ENCODE measurements at places on chromosomes 7 and 10.

GRCh38 chr10:71509444-71509843 is 112.7 kb downstream of the CDH23 start:
- DNase-seq = no peak

- no peak for DNase-seq
Measured at GRCh38 chr7:47663851-47664250, 81.9 kb upstream of the TNS3 start.

DNA sequence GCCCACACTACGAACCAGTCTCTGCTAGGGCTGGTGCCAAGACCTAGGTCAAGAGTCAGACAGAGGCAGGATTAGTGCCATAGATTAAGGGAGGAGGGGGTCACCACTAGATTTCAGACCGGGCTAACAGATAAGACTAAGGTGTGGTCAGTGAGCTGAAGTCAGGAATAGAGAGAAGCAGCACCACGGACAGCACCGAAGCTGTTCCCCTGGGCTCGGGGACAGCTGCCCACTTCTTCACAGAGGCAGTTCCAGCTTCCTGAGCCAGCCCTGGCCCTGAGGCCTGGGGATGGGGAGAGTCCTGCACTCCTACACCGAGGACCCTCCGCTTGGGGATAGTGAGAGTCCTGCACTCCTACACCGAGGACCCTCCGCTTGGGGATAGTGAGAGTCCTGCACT is 11.2 kb upstream of the JAKMIP3 start:
- no peak for DNase-seq

DNA sequence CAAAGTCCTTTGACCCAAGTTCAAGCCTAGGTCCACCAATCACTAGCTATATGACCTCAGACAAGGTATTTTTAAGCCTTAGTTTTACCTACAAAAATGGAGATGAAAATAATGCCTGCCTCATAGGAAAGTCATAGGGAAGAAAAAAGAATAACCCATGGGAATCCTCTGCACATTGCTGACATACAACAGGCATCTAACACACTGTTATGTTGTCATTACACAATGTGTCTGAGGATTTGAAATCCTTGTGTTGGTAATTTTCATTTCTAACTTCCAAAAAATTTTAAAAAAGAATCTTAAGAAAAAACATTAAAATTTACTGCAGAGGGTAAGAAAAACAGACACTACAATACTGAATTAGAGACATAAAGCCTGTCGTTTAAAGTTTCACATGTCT is 5.7 kb downstream of the ANK3 start:
- DNase-seq = no peak

DNA sequence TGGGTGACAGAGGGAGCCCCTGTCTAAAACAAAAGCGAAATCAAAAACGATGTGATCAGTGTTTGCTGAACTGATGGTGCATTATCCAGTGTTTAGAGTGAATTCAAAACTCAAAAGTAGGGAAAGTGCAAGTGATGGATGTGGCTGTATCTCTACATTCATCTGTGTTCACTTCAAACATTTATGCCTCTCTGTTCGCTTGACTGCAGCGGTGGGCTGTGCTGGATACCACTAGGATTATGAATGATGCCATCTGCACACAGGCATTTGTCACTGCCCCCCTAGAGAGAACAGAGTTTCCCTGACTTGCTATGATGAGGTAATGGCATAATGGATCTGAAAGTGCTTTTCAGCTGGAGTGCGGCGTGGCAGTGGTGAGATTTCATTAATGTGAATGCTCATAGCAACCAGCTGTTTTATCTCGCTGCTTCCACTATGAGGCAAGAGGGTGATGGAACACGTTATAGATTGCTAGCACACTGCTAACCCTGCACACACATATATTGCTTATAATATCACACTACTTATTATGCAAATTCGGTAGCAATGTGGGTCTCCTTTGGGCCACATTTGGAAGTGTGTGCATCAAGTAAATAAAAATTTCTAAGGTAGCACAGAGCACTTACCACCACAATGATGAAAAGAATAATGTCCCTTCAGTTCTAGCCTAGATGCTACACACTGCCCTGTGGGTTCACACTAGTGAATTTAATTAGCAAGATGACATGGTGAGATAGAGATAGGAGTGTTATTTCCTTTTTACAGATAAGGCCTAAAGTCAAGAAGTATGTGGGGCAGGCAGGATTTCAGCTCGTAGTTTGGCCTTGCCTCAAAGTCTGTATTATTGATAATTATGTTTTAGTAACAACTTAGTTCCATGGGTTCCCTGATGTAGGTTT is 164.7 kb downstream of the CAMK1D start:
- no peak for DNase-seq

DNA sequence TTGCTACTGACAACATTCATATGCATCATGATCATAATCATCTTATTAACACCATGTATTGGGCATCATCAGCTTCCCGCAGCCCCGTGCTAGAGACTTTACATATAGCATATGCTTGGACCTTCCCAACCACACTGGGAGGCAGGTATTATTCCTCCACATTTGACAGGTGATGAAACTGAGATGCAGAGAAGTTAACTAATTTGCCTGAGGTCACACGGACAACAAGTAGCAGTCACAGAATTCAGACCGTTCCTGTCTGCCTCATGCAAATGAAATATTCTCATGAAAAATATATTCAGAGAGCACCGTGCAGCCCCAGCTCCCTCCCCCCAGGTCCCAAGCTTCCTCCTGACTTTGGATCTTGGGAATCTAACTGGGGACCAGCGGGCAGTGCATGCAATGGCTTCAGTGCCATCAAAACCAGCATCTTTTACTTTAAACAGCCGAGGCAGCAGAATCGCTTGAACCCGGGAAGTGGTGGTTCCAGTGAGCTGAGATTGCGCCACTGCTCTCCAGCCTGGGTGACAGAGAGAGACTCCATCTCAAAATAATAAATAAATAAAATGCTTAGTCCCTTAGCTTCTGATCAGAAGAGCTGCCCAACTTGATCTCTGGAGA is 112.2 kb upstream of the GPR26 start:
- DNase-seq = no peak

DNA sequence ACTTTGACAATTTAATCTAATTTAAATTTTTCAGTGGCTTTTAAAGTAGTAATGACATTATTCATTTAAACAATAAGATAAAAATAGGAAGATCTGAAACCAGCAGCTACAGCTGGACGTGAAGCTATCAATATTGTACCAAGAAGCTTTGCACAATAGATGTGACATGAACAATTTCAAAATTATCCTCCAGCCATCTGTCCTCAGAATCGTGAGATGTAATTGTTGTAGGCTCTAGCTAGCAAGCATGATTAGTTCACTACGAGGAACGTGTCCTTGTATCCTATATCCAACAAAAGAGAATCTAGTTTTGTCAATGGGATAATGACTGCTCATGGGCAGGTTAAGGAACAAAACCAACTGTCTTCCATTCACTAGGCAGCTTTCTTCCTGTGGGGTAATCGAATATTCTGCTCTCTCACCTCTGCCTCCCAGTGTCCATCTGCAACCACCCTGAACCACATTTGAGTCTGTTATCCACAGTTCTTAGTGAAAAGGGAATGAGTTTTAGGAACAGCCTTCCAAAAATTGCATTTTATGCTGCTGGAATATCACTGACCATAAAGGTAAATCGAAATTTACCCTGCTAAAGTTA is 247.3 kb downstream of the PARD3 start:
- DNase-seq = no peak

GRCh38 chr10:10613656-10614244 is 403.9 kb upstream of the CELF2 start:
- DNase-seq = no peak

DNA sequence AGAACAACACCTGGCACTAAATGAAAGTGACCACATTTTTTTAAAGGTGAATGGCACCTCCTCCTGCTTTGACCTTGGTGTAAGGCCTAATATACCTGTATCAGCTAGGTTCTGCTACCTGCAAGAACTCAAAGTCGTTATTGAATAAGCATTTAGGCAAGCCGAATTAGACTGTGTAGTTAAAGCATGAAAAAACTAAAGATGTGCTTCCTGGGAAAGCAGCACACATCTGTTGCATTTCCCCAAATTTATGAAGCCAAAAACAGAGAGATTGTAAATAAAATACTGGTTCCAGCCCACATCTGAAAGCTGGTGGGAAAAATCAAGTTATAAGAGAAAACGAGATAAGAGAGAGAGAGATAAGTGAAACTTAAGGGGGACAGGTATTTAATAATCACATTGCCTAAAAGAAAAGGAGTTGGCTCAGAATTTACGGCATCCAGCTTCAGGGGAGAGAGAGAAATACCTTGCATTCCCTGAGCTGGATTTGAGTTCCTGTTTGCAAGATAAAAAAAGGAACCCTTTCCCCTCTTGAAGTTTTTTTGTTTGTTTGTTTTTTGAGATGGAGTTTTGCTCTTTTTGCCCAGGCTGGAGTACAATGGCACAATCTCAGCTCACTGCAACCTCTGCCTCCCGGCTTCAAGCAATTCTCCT is 1.8 kb upstream of the XPNPEP1 start:
- no peak for DNase-seq

- no peak for DNase-seq
Measured at GRCh38 chr7:18535810-18536415, 40.4 kb downstream of the HDAC9 start.

DNA sequence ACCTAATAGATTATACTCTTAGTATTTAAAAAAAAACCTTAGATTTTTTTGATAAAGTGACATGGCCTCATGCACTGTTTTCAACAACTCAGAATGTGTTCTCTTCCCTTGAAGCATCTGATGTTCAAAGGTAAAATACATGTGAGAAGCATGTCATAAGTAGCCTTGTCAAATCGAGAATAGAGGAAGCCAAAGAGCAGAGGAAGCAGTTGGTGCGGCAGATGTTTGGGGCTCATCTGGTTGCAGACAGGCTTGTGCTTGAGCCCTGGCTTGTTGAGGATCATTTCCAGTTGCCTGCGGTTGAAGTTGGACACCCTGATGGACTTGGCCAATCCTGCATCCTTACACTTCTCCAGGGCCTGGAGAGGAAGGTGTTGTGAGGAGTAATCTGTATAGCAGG is 59.2 kb downstream of the AKR1E2 start:
- no peak for DNase-seq

- no peak for DNase-seq
Measured at GRCh38 chr7:44261240-44261639, 60.5 kb downstream of the YKT6 start.

DNA sequence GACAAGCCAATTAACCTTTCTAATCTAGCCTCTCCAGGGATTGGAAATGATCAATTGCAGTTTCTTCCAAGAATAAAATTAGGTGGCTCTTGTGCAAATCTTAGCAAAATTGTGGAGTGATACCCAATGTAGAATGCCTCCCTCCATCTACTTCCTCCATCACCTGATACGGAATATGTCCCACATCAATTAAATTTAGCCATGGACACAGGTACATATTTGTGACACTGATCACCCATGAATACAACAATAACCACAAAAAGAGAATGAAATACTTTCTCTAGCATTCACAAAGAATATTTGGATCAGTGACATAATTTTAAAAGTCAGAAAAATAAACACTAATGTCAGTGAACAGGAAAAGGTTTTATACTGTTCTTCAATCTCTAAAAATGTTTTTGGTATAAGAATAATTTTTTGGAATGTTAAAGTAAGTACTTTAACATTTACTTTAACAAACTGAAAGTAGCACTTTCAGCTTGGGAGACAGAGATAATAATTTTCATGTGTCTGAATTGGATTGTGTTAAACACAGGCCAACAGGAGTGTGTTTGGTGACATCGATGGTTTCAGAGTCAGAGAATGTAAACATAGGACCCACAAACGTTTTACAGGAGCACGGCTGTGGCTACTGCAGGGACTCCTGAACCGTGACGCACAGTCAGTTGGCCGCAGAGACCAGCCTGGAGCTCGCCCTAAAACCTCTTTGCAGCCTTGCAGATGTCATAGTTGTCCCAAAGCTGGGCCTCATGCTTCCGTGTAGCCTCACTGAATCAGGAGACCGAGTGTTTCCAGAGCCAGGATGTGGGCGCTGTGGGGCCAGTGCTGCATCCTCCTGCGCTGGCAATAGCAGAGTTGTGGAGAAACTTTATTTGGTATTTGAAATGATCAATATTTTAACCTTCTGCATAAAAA is 7.2 kb downstream of the RBM20 start:
- DNase-seq = no peak

DNA sequence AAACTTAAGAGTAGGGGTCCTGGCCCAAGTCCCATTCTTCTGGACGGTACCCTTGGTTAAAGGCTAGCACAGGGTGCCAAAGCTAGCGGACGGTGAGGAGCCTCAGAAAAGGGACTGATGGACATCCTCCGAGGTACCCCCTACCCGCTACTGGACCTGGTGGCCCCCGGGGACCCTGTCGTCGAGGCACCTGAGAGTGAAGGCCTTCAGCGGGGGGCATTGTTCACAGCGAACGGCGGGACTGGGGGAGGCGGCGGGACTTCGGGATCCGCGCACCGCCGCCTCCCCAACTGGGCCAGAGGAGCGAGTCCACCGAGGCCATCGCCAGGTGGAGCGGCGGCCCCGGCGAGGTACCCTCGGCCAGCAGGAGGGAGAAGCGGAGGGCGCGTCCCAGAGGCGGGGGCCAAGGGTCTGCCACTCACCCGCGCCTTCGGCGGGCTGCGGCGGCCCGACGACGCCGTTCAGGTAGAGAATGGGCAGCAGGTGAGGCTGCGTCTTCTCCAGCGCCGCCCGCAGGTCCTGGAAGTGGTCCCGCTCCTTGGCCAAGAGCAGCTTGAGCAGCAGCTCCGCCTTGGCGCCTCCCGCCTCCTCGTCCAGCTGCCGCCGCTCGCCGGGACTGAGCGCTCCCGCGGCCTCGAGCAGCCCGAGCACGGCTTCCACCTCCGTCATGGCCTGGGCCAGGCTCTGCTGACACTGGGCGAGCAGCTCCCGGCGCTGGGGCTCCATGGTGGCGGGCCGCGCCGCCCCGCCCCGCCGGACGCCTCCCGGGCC is 575 bp downstream of the DLG5 start:
- peak; percentile 50 for DNase-seq

DNA sequence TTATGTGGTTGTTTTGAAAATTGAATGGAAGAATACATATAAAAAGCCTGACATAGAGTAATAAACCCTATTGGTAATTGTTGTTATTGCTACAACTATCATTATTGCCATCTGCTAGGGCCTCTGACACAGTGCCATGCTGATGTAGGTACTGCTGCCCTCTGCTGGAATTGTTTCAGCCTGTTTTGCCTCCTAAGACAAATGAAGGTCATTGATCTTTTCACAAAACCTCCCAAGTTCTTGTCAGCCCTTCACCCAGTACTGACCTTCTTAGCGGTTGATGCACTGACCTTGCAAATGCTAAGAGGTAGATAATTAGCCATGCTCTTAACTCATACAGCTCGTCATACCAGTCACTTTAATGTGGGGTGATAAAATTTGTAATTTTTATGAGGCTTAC is 975.2 kb downstream of the SORCS1 start:
- DNase-seq = no peak

GRCh38 chr7:132643302-132643701 is 67.0 kb upstream of the PLXNA4 start:
- no peak for DNase-seq

All from 8988T (cell line).